Activated T-cell treated with anti-CD3 and anti-CD28 coated beads, Interleukin-2, amount 50 U/mL, for 72 hours (primary cell): ENCODE measurements at places on chromosomes 11 and 22.

DNA sequence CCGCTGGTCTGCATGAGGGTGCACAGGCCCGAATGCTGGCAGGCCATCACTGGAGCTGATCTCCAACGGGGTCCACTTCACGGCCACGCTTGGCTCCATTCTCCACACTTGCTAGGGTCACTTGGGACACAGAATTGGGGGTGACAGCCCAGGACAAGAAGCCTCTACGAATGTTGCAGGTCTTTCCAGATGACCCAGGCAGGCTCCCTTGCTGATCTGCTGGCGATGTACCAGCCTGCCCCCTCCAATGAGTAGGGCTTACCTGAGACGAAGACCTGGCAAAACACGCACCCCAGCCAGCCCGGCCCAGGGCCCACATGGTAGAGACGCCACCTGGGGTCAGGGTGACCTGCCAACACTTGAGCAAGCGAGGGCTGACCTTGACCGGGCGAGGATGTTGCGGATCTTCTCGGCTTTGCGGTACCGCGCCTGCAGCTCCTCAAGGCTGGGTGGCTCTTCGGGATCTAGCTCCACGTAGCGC, 44.9 kb downstream of the C11orf58 start:
- no peaks in the 10 kb centered on the region for H3K27me3 ChIP-seq
- no peaks in the 10 kb centered on the region for H3K36me3 ChIP-seq
- H3K4me3 ChIP-seq, result no peak overlapping the region
- no peak overlapping the region for H3K27ac ChIP-seq
- H3K4me1 ChIP-seq, result no peaks in the 10 kb centered on the region

DNA sequence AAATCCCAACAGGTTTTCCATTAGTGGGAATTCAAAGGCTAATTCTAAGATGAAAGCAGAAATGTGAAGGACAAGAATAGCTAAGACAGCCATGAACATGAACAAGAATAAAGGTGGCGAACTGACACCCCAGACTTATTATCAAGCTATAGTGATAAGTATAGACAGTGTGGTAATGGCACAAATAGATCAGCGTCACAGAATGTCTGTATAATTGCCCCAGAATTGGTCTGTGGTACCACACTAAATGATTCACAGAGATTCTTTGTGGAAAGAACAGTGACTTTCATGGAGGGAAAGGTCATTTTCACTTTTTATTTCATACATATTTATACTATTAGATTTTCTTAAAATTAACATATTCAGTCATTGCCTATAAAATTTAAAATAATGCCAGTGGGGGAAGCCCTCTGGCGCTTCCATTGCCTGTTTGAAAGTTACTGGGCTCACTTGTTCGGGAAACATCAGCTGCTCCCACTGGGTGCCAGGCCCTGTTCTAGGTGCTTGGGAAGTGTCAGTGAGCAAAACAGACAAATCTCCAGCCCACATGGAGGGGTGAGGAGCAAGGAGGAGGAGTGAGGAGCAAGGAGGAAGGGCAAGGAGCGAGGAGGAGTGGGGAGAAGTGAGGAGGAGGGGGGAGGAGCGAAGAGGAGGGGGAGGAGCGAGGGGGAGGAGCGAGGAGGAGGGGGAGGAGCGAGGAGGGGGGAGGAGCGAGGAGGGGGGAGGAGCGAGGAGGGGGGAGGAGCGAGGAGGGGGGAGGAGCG, 11.3 kb upstream of the NLRP6 start:
- peaks cover 12% of the 10 kb centered on the region for H3K36me3 ChIP-seq
- H3K4me3 ChIP-seq, result peak overlapping the region; percentile 82
- no peaks in the 10 kb centered on the region for H3K27me3 ChIP-seq
- peaks cover 37% of the 10 kb centered on the region for H3K4me1 ChIP-seq
- no peak for DNase-seq

DNA sequence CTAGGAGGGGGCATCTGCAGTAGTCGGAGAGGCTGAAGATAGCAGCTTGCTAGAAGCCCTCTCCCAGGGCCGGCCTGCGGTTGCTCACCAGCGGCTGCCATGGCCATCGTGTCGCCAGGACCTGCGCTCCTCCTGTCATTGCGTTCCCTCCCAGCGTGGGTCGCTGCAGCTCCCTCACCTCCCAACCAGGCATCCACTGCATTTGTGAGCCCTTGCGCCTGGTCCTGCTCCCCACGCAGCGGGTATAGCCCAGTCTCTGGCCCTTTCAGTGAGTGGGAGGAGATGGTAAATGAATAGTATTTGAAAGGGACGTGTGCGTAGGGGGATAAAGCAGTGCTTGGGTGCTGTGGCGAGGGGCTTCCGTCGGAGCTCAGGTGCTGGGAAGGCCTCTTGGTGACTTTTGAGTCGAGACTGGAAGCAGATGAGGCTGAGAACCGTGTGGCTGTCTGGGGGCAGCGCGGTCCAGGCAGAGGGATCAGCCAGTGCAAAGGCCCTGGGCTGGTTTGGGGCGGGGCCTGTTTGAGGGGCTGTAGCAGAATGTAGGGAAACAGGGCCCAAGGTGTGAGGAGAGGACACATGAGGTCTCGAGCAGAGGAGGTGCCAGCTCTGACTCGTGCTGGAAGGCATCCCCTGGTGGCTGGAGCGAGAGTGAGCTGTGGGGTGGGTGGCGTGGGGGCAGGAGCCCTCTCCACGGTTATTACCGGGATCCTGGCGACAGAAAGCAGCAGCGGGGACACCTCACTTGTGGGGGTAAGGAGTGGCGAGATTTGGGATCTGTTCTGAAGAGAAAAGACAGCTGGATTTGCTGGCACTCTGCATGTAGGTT, 39.3 kb downstream of the LRP5 start:
- no peak overlapping the region for H3K4me3 ChIP-seq
- no peak for DNase-seq
- H3K27me3 ChIP-seq, result no peaks in the 10 kb centered on the region
- H3K36me3 ChIP-seq, result no peaks in the 10 kb centered on the region
- H3K4me1 ChIP-seq, result no peaks in the 10 kb centered on the region

GRCh38 chr11:31045335-31045734, 324.2 kb downstream of the DCDC1 start:
- no peaks in the 10 kb centered on the region for H3K4me1 ChIP-seq
- H3K27me3 ChIP-seq, result no peaks in the 10 kb centered on the region
- H3K36me3 ChIP-seq, result no peaks in the 10 kb centered on the region
- no peak overlapping the region for H3K27ac ChIP-seq
- H3K4me3 ChIP-seq, result no peak overlapping the region

GRCh38 chr11:18449251-18449650, 6.4 kb upstream of the LDHAL6A start:
- H3K4me3 ChIP-seq, result no peak overlapping the region
- no peak for DNase-seq
- H3K4me1 ChIP-seq, result no peaks in the 10 kb centered on the region
- peaks cover 5% of the 10 kb centered on the region for H3K27me3 ChIP-seq
- no peaks in the 10 kb centered on the region for H3K36me3 ChIP-seq

DNA sequence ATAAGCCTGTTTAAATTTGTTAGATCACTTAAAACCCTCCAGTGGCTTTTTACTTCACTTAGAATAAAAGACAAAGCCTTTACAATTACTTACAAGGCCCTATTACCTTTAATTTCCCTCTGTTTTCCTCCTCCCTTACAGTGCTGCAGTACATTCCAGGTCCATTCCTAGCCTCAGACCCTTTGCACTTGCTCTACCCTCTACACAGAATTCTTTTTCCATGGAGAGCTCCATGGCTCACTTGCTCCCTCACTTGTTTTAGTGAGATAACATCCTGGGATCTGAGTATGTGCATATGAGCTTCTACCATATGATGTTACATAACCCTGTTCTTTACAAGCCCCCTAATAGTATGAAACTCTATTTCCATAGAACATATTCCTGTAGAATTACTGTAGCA, 24.4 kb downstream of the ZNF214 start:
- no peak overlapping the region for H3K27ac ChIP-seq
- peaks cover 6% of the 10 kb centered on the region for H3K27me3 ChIP-seq
- H3K4me1 ChIP-seq, result no peaks in the 10 kb centered on the region
- no peaks in the 10 kb centered on the region for H3K36me3 ChIP-seq
- H3K4me3 ChIP-seq, result no peak overlapping the region
- DNase-seq, result no peak

DNA sequence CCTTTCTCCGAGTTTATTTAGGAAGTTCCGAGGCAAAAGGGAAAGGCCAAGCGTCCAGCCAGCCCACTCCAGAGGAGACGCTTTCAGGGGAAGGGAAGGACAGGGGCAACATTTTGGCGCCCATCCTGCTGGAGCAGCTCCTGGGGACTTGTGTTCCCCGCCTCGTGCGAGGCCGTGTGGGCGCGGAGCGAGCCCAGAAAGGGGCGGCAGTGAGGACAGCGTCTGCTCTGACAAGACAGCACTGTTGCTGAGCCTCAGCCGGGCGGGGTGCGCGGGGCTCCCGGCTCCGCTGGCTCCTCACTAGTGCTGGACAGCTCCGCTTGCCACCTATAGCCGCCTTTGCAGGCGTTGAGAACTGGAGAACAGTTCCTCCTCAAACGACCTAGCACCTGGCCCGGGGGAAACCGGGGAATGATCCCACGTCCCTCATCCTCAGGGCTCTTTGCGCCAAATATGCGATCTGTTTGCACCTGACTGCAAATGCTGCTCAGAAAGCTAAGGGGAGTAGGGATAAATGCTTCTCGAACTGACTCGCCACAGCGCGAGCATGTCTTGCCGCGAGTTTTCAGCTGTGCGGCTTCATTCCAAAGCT, 722 bp upstream of the GUCY1A2 start:
- peak overlapping the region; percentile 37 for H3K4me3 ChIP-seq
- DNase-seq, result peak; percentile 17
- peaks cover 6% of the 10 kb centered on the region for H3K36me3 ChIP-seq
- H3K4me1 ChIP-seq, result peaks cover 5% of the 10 kb centered on the region
- H3K27me3 ChIP-seq, result peaks cover 36% of the 10 kb centered on the region

GRCh38 chr22:36928786-36929535, 15.5 kb downstream of the CSF2RB start:
- H3K4me1 ChIP-seq, result no peaks in the 10 kb centered on the region
- H3K36me3 ChIP-seq, result no peaks in the 10 kb centered on the region
- no peak for DNase-seq
- no peak overlapping the region for H3K27ac ChIP-seq

GRCh38 chr11:77049026-77049425, 14.8 kb downstream of the B3GNT6 start:
- H3K4me3 ChIP-seq, result no peak overlapping the region
- peaks cover 15% of the 10 kb centered on the region for H3K4me1 ChIP-seq
- H3K36me3 ChIP-seq, result no peaks in the 10 kb centered on the region
- no peak for DNase-seq
- peaks cover 7% of the 10 kb centered on the region for H3K27me3 ChIP-seq

GRCh38 chr11:118240999-118241763, 11.0 kb downstream of the MPZL3 start:
- H3K27me3 ChIP-seq, result no peaks in the 10 kb centered on the region
- H3K36me3 ChIP-seq, result peaks cover 20% of the 10 kb centered on the region
- H3K4me1 ChIP-seq, result peaks cover 98% of the 10 kb centered on the region
- peak overlapping the region; percentile 88 for H3K27ac ChIP-seq
- peak overlapping the region; percentile 81 for H3K4me3 ChIP-seq
- DNase-seq, result peak; percentile 79

GRCh38 chr11:71181566-71181965, 70.8 kb downstream of the SHANK2 start:
- peaks cover 22% of the 10 kb centered on the region for H3K27me3 ChIP-seq
- H3K27ac ChIP-seq, result no peak overlapping the region
- no peak for DNase-seq
- H3K36me3 ChIP-seq, result peaks cover 1% of the 10 kb centered on the region
- no peaks in the 10 kb centered on the region for H3K4me1 ChIP-seq

- no peaks in the 10 kb centered on the region for H3K4me1 ChIP-seq
- H3K4me3 ChIP-seq, result no peak overlapping the region
- H3K27ac ChIP-seq, result no peak overlapping the region
These were observed 97.2 kb downstream of the JRKL start for GRCh38 chr11:96486890-96487611.

DNA sequence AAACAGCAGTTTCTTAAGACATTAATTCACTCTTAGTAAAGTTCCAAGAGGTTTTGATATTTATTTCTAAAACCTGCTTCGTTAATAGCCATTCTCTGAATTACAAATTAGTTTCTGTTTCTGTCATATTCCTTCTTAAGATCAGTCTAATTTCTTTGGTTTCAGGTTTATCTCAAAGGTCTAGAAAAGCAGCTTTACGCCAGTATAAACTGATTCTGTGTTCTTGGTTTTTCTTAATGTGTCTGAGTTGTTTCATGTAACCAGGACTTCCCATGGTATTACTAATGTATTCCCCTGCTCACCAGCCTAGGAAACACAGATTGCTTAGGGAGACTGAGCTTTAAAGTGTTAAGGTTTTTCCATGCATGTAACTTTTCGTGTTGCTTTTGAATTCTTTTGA, 6.8 kb upstream of the ACY3 start:
- H3K4me1 ChIP-seq, result peaks cover 10% of the 10 kb centered on the region
- no peaks in the 10 kb centered on the region for H3K27me3 ChIP-seq
- no peak overlapping the region for H3K4me3 ChIP-seq
- H3K36me3 ChIP-seq, result peaks cover 4% of the 10 kb centered on the region
- no peak overlapping the region for H3K27ac ChIP-seq
- no peak for DNase-seq

GRCh38 chr11:81869351-81870065, 864.2 kb downstream of the FAM181B start:
- H3K36me3 ChIP-seq, result peaks cover 9% of the 10 kb centered on the region
- peak overlapping the region; percentile 70 for H3K4me3 ChIP-seq
- peak overlapping the region; percentile 83 for H3K27ac ChIP-seq
- peaks cover 43% of the 10 kb centered on the region for H3K4me1 ChIP-seq
- DNase-seq, result peak; percentile 84

DNA sequence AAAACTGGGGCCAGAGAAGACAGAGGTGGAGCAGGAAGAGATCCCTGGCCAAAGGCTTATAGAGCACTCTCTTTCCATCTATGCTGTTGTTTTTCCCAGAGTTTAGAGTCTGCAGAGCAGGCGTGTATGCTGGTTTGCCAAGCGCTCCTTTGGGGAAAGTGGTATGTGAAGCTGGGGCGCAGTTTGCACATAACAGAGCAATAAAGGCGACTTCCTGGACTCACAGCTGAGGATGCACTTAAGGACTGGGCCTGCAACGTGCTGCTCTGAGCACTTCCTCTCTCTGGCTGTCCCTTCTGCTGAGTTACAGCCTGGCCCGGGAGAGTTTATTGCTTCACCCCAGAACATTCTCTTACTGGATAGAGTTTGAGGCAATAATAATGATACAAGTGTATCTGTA, 41.7 kb downstream of the THAP12 start:
- H3K27ac ChIP-seq, result peak overlapping the region; percentile 31
- DNase-seq, result no peak
- H3K4me3 ChIP-seq, result no peak overlapping the region
- H3K36me3 ChIP-seq, result peaks cover 4% of the 10 kb centered on the region
- H3K4me1 ChIP-seq, result peaks cover 7% of the 10 kb centered on the region
- H3K27me3 ChIP-seq, result no peaks in the 10 kb centered on the region

GRCh38 chr11:57434640-57435546, 8.0 kb upstream of the SLC43A3 start:
- H3K36me3 ChIP-seq, result no peaks in the 10 kb centered on the region
- H3K27ac ChIP-seq, result no peak overlapping the region
- H3K4me1 ChIP-seq, result peaks cover 15% of the 10 kb centered on the region
- no peak overlapping the region for H3K4me3 ChIP-seq
- H3K27me3 ChIP-seq, result peaks cover 13% of the 10 kb centered on the region

DNA sequence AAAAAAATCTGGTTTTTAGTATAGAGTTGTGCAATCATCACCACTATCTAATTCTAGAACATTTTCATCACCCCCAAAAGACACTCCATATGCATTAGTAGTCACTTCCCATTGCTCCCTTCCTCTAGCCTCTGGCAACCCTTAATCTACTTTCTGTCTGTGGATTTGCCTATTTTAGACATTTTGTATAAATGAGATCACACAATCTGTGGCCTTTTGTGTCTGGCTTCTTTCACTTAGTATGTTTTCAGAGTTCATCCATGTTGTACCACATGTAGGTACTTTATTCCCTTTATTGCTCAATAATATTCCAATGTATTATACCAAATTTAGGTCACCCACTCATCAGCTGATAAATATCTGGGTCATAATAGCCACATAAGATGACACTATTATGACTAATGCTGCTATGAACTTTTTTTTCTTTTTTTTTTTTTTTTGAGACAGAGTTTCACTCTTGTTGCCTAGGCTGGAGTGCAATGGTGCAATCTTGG, 67.5 kb upstream of the SCUBE2 start:
- no peak overlapping the region for H3K4me3 ChIP-seq
- H3K27ac ChIP-seq, result peak overlapping the region; percentile 38
- no peaks in the 10 kb centered on the region for H3K36me3 ChIP-seq
- DNase-seq, result no peak
- H3K4me1 ChIP-seq, result peaks cover 30% of the 10 kb centered on the region
